Cerebellar nuclear complex (tissue), 1 donor: ENCODE measurements at places on chromosomes 4 and X.

DNA sequence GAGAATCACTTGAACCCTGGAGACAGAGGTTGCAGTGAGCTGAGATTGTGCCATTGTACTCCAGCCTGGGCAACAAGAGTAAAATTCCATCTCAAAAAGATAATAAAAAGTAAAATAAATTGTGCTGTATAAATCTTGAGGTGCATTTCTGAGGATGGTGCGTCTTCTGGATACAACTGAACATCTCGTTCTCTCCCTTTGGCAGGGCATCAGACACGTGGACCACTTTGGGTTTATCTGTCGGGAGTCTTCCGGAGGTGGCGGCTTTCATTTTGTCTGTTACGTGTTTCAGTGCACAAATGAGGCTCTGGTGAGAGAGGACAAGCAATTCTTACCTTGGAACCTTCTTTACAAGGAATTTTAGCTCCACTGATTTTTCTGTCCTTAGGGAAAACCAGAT is 60.2 kb downstream of the PTTG2 start:
- DNase-seq = no peak

- no peak for DNase-seq
These were observed 29.3 kb downstream of the DAPP1 start for GRCh38 chr4:99845708-99846469.

- no peak for DNase-seq
These were observed at the start of gene ERAS for GRCh38 chrX:48826135-48826875. TSS of gene ERAS (plus strand) at chrX:48826513. CDS start at chrX:48829124, 2,611 bp downstream.

DNA sequence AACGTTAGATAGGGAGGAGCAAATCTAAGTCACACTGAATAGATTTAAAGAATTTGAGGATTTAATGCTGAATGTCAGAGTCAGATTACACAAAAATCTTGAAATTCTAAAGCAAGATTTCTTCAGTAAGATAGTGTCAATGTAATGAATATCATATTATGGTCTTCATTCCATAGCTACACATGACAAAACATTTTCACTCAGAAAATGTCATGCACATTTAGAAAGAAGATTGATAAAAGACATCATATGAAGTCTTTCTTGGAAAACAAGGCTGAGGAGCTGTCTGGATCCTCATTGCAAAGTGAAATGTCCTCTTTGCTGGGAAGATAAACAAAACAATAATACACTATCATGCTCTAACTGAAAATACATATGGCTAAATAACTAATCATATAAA is 1006.9 kb downstream of the PCDH7 start:
- DNase-seq = no peak

DNA sequence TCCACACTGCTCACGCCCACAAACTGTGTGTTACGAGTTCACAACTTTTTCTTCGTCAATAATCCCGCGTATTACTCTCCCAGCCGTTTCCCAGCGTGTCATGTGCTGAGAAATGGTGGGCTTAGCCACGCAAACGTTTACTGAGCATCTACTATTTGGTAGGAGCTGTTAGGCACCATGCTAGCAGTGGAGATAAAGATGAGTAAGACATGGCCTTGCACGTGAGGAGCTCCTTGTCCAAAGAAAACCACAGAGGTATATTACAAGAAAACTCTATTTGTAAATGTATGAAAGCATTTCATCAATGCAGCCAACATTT is 821 bp upstream of the TMEM128 start:
- no peak for DNase-seq

DNA sequence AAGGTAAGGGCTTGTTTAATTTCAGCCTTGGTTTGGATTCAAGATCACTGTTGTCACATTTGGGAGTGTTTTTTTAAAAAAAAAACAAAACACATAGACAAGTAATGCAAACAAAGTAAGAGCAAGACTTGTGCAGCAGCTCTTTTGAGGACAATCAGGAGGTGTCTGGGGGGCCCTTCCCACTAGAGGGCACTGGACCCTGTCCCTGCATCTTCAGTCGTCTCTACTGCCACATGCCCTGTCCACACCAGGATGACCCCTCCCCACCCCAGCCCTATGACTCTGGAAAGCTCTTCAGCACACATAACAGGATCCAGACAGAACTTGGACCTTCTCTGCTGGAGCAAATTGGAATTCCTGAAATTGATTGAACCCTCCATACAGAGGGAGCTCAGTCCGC is 71.0 kb downstream of the USP46 start:
- DNase-seq = no peak

- no peak for DNase-seq
These were observed 71.7 kb downstream of the USP38 start for GRCh38 chr4:143256456-143256855.

- DNase-seq = no peak
These were observed 39.0 kb downstream of the SHROOM2 start for GRCh38 chrX:9825129-9825790.

DNA sequence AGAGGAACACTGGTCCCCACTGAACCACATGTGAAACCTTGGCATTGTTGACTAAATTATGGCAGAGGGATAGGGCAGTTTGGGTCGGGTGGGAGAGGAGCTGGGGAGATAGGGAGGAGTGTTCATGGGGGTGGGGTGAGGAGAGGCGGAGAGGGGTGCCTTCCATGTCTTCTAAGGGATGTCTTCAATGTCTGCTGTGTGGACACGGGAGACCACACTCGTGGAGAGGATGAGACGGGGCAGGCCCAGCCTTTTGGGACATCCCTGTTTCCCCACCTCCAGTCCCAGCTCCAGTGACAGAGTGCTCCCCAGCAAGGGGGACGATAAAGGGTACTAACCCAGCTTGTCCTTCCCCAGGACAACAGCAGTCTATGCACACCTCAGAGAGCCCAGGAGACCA is 146.4 kb upstream of the MAMLD1 start:
- DNase-seq = no peak
